CD4-positive, alpha-beta T cell treated with Interleukin-15 for 4 hours (primary cell): ENCODE measurements at places on chromosomes 5 and 9.

- DNase-seq = no peak
These were observed 74.8 kb downstream of the MEF2C start for GRCh38 chr5:88808153-88808552.

GRCh38 chr9:88733651-88734421 lies 198.9 kb downstream of the NXNL2 start:
- no peak for DNase-seq

GRCh38 chr5:112960863-112961504 lies 15.6 kb upstream of the DCP2 start:
- no peak for DNase-seq

- DNase-seq = peak; percentile 14
These were observed 10.9 kb downstream of the PTCH1 start for GRCh38 chr9:95505717-95506427.

GRCh38 chr9:136857166-136857565 lies 5.0 kb downstream of the MAMDC4 start:
- DNase-seq = no peak

GRCh38 chr5:169581580-169582227 lies 1.9 kb upstream of the SPDL1 start:
- DNase-seq = peak; percentile 65

DNA sequence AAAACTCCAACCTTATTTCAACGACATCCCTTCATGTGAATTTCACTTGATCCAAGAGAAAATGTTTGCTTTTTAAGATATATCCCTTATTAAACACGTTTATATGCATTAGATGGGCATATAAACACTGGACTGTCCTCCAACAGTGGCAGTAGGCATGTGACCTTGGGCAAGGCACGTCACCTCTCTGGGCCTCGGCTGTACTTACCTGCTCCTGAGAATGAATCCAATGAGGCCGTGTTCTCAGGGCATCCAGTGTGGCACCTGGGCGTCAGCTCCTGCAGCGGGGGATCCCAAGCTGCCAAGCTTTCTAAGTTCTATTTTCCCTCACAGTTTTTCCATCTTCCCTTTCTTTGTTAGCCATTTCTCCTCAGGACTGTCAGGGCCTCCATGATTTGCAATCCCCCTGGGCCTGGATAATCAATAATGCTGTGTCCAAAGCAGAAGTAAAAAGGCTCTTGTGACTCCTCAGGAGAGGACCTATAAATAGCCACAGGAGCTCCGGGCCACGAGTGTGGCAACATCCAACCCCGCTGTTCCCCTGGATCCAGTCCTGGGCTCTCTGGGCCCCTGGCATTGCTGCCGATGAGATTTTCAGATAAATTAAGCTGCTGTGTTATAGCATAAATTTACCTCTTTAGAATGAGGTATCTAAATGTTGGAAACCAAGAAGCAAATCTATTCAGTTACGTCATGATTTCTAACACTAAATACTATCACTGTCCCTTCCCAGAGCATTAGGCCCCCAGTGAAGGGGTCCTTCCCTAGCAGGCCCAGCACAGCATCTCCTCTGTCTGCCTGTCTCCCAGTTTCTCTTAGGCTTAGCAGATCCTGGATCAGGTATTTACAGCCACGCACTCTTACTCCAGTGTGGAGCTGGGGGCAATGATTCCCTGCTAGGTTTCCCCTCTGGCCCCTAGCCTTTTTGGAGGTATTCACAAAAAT lies 76.8 kb downstream of the PTPN3 start:
- DNase-seq = no peak
